ENCODE measurements at places on chromosomes 2 and 18.

GRCh38 chr2:181907057-181907456 is 15.5 kb downstream of the ITPRID2 start:
- DNase-seq = no peak

- no peak for DNase-seq
These were observed 345.2 kb upstream of the RND3 start for GRCh38 chr2:150832686-150833085.

- DNase-seq = no peak
These were observed 198.5 kb upstream of the HDAC4 start for GRCh38 chr2:239599299-239599698.

GRCh38 chr2:69816923-69817542 is 12.4 kb upstream of the GMCL1 start:
- DNase-seq = peak; percentile 56

GRCh38 chr2:41879235-41879916 is 168.4 kb upstream of the PKDCC start:
- no peak for DNase-seq

Measured in stimulated activated CD4-positive, alpha-beta T cell treated with anti-CD3 and anti-CD28 coated beads, TNF-alpha, amount 100 ng/mL, for 24 hours (primary cell).